ENCODE measurements at places on chromosomes 1 and 21.

DNA sequence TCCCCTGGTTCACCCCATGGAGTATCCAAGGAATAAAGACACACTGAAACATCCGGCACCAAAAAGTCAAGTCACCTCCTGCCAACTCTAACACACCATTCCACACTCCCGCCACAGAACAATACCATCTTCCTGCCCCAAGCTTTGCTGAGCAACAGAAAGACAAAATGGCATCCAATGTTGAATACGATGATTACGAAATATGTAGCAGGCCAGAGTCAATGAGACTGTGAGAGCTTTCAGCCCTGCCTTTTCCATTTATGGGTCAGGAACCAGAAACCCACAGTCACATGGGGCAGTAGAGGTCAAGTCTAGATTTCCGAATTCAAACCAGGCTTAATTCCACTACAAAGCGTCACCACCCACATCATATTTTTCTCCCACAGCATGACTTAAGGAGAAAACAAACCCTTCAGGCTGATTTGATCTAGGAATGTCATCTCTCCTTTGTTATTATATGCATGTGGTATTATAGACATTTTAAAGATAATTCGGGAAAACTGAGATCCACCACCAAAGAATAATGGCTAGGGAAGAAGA, 249.8 kb downstream of the SETD4 start:
- H3K27me3 ChIP-seq, result peaks cover 6% of the 10 kb centered on the region
- H3K4me1 ChIP-seq, result peaks cover 1% of the 10 kb centered on the region
- no peaks in the 10 kb centered on the region for H3K36me3 ChIP-seq
- H3K4me3 ChIP-seq, result no peak overlapping the region

DNA sequence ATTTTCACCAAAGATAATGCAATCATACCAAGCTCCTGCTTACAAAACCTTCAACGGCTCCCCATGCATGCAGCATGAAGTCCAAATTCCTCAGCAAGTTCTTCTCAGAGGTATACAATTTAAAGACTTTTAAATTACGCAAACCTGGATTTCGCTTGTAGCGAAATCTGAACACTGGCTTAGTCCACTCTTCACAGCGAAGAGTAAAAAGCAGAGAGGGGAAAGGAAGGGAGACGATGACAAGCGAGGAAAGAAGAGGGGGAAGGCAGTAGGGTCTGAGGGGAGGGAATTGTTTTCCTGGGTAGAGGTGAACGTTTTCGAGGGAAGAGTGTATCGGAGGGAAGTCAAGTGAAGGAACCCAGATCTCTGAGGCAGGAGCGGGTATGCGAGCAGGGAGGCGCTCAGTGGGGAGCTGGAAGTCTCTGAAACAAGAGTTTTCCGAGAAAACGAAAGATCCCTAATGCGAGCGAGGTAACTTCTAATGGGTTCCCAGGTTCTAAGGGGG, 790 bp downstream of the TESK2 start:
- H3K36me3 ChIP-seq, result peaks cover 2% of the 10 kb centered on the region
- H3K4me1 ChIP-seq, result peaks cover 9% of the 10 kb centered on the region
- no peaks in the 10 kb centered on the region for H3K27me3 ChIP-seq
- H3K4me3 ChIP-seq, result no peak overlapping the region
- H3K27ac ChIP-seq, result no peak overlapping the region

DNA sequence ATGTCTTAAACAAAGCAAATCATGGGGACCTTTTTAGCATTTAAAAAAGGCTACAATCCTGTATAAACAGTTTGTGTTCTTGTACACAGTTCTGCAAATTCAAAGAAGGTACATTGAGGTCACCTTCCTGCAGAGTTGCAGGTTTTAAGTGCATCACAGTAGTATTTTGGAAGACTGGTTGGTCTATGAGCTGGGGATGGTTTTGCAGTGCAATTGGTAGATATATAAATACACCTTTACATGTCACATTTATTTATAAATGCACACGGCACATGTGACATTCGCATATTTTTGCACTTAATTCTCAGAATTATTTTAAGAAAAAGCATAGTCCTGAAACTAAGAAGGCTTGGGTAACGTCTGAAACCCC, 599 bp upstream of the ITPKB start:
- peaks cover 26% of the 10 kb centered on the region for H3K36me3 ChIP-seq
- no peak for DNase-seq
- H3K4me3 ChIP-seq, result peak overlapping the region; percentile 95
- no peaks in the 10 kb centered on the region for H3K27me3 ChIP-seq
- H3K27ac ChIP-seq, result peak overlapping the region; percentile 94
- peaks cover 20% of the 10 kb centered on the region for H3K4me1 ChIP-seq

DNA sequence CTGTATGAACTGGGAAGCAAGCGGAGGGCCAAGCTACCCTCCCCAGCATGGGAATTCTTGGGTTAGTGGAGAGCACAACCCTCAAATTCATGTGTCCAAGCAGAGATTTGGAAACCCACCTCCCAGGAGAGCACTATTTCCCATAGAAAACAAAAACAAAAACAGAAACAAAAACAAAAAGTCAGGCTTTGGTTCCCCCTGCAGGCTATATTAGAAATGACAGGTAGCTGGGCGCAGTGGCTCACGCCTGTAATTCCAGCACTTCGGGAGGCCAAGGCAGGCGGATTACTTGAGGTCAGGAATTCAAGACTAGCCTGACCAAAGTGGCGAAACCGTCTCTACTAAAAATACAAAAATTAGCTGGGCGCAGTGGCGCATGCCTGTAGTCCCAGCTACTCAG, 10.8 kb downstream of the MINDY1 start:
- H3K4me3 ChIP-seq, result no peak overlapping the region
- H3K27me3 ChIP-seq, result no peaks in the 10 kb centered on the region
- H3K27ac ChIP-seq, result no peak overlapping the region

GRCh38 chr21:43782431-43783097, 6.5 kb upstream of the CSTB start:
- DNase-seq, result no peak
- H3K27ac ChIP-seq, result peak overlapping the region; percentile 54
- no peaks in the 10 kb centered on the region for H3K27me3 ChIP-seq
- H3K4me3 ChIP-seq, result peak overlapping the region; percentile 43
- H3K4me1 ChIP-seq, result peaks cover 54% of the 10 kb centered on the region

DNA sequence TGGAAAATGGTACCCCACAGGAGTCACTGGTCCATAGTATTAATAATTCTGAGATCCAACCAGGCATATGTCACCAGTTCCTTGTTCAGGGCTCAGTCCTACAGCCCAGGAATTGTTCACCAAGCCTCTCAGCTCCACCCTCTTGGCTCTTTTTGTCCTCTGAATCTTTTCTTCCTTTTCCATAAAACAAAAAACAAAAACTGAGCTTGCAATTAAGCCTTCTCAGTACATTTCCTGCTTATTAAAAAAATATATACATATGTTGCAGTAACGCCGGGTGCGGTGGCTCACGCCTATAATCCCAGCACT, 23.4 kb upstream of the KIF1B start:
- H3K36me3 ChIP-seq, result peaks cover 8% of the 10 kb centered on the region
- no peaks in the 10 kb centered on the region for H3K27me3 ChIP-seq
- H3K4me3 ChIP-seq, result no peak overlapping the region
- H3K27ac ChIP-seq, result no peak overlapping the region
- H3K4me1 ChIP-seq, result peaks cover 7% of the 10 kb centered on the region
- DNase-seq, result no peak

DNA sequence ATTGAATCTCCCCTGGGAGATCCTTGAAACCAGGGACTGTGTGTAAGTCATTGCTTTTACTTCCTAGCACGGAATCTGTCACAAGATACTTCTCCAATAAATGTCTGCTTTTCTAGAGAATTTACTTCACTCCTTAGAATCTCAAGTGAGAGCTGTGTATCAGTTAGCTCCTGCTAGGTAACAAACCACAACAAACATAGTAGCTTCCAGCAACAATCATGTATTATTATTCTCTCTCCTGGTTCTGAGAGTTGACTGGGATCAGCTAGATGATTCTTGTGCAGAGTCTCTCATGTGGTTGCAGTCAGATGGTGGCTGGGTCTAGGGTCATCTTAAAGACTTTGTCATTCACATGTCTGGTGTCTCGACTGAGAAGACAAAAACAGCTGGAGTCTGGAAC, 166.9 kb upstream of the UBE2U start:
- H3K4me3 ChIP-seq, result no peak overlapping the region
- H3K27me3 ChIP-seq, result no peaks in the 10 kb centered on the region
- no peaks in the 10 kb centered on the region for H3K4me1 ChIP-seq

GRCh38 chr21:35906586-35906985, 153.7 kb downstream of the SETD4 start:
- no peak for DNase-seq
- H3K27me3 ChIP-seq, result peaks cover 10% of the 10 kb centered on the region
- H3K4me3 ChIP-seq, result no peak overlapping the region

DNA sequence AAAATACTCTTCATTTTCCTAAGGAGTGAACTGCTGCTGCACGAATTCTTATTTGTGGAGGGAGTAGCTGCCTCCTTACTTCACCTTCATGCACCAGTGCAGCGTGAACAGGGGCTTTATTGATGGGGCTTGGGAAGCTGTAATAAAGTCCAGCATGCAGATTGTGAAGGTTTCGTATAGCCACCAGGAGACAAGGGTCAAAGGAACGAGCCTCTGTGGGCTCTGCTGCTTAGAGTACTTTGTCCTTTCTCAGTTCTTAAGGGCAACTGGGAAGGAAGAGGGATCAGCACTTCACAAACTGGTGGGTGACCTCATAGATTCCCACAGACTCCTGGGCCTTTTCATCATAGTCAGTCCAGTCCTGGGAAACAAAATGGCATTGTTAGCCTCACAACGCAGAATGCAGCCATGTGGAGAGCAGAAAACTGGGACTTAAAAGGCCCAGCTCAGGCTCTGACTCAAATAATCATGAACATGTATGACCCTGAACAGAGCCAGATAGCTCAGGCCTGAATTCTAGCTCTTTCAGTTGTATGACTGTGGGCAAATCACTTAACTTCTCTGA, 6.0 kb downstream of the CZIB start:
- H3K36me3 ChIP-seq, result peaks cover 37% of the 10 kb centered on the region
- peaks cover 11% of the 10 kb centered on the region for H3K4me1 ChIP-seq
- H3K27ac ChIP-seq, result no peak overlapping the region
- no peak overlapping the region for H3K4me3 ChIP-seq
- DNase-seq, result no peak

- no peak overlapping the region for H3K4me3 ChIP-seq
- no peak overlapping the region for H3K27ac ChIP-seq
- no peaks in the 10 kb centered on the region for H3K4me1 ChIP-seq
- H3K27me3 ChIP-seq, result peaks cover 15% of the 10 kb centered on the region
Observed at GRCh38 chr1:88466899-88467580, 217.0 kb upstream of the PKN2 start.

- H3K4me3 ChIP-seq, result no peak overlapping the region
- no peaks in the 10 kb centered on the region for H3K4me1 ChIP-seq
- no peak for DNase-seq
- H3K27me3 ChIP-seq, result no peaks in the 10 kb centered on the region
Observed at GRCh38 chr1:33161061-33161681, 20.7 kb downstream of the TRIM62 start.

DNA sequence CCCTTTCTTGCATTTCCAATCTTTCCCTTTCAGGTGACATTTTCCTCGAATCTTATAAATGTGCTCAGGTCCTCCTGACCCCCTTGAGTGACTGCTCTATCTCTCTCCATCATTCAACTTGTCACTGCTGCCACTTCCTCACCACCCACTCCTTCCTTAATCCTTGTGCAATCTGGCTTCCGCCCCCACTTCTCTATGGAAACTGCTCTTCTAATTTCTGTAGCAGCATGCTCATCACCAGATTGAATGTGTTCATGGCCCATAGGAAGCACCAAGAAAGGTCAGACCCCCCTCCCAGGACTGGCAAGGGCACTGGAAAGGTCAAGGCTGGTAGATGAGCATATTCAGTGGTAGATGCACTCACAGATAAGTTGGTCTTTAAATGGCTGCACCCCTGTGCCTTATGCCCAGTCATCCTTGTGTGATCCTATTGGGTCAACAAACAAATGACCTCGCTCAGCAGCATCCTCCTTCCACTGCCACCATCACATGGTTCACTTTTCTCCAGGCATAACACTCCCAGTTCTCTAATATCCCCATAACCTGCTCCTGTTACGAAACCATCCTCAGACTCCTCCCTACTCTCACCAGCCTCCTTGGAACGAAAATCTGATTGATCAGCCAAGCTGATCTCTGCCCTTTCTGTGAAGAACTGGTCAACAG, 288.5 kb upstream of the POU3F1 start:
- H3K36me3 ChIP-seq, result no peaks in the 10 kb centered on the region
- no peak overlapping the region for H3K4me3 ChIP-seq
- DNase-seq, result no peak
- H3K4me1 ChIP-seq, result peaks cover 8% of the 10 kb centered on the region

DNA sequence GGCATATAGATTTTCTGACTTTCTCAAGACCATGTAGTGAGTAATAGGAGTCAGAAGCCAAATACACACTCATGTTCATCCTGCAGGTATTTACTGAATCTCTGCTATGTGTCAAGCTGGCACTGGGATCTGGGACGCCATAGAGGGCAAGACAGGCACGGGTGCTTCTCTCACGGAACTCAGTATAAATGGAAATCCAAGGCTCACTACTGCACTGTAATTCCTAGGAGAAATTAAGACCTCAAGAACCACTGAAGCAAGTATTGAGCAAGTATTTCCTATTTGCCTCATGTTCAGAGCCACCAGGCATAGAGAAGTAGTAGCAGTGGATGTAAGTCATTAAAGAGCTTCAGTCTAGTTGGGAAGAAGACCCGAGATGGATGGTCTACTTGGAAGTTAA, 38.9 kb downstream of the EIF2D start:
- peak overlapping the region; percentile 59 for H3K27ac ChIP-seq
- no peak overlapping the region for H3K4me3 ChIP-seq
- no peak for DNase-seq
- peaks cover 67% of the 10 kb centered on the region for H3K4me1 ChIP-seq
- peaks cover 58% of the 10 kb centered on the region for H3K36me3 ChIP-seq

- DNase-seq, result no peak
- H3K36me3 ChIP-seq, result peaks cover 3% of the 10 kb centered on the region
- no peaks in the 10 kb centered on the region for H3K4me1 ChIP-seq
- H3K27ac ChIP-seq, result no peak overlapping the region
- H3K4me3 ChIP-seq, result no peak overlapping the region
- H3K27me3 ChIP-seq, result no peaks in the 10 kb centered on the region
Observed at GRCh38 chr1:186540521-186540920, 79.6 kb upstream of the PDC start.

GRCh38 chr1:237281481-237281880, 239.5 kb downstream of the RYR2 start:
- H3K4me3 ChIP-seq, result no peak overlapping the region
- DNase-seq, result no peak
- no peaks in the 10 kb centered on the region for H3K36me3 ChIP-seq
- no peaks in the 10 kb centered on the region for H3K27me3 ChIP-seq

DNA sequence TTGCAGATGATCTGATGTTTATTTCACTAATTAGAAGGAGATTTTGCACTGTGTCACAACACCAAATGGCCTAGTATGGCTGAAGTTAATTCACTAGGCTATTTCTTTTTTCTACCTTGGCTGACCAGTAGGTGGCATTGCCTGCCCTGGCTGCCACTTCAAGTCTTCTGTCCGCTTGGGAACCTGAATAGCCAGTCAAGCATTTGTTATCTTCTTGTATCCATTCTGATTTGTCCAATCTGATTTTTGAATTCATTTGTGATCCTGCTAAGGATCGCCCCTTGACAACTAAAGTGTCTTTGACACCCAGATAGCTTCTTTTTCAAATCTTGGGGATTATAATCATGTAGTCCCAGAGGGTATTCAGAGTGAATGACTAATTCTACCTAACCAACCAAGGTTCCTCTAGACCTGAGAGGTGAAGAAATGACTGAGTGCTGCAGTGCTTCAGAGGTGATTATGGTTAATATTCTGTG, 99.4 kb downstream of the GIPC2 start:
- peaks cover 12% of the 10 kb centered on the region for H3K4me1 ChIP-seq
- no peak overlapping the region for H3K27ac ChIP-seq
- H3K4me3 ChIP-seq, result no peak overlapping the region
- peaks cover 2% of the 10 kb centered on the region for H3K36me3 ChIP-seq
- DNase-seq, result peak; percentile 9

GRCh38 chr1:8096105-8097011, 70.2 kb upstream of the ERRFI1 start:
- no peak overlapping the region for H3K4me3 ChIP-seq
- no peaks in the 10 kb centered on the region for H3K36me3 ChIP-seq
- peaks cover 29% of the 10 kb centered on the region for H3K27me3 ChIP-seq
- H3K27ac ChIP-seq, result no peak overlapping the region

All from stimulated activated naive B cell treated with anti-CD40 and anti-IgM and Interleukin-4, amounts not matched to agents 10 μg/mL and 1 μg/mL and 100 μg/mL, for 72 hours (primary cell).